ENCODE measurements at places on chromosomes 7 and 10. TPM values are rescaled to one million over a fixed set of nuclear protein-coding genes. Genes with fewer than 3 reads are reported as not detected.

GRCh38 chr10:109861081-109861480 is 62.2 kb downstream of the XPNPEP1 start:
- H3K4me3 ChIP-seq = no peak overlapping the region
- DNase-seq = no peak
- peaks cover under 1% of the 10 kb centered on the region for H3K4me1 ChIP-seq
- H3K36me3 ChIP-seq = peaks cover 12% of the 10 kb centered on the region
- H3K27me3 ChIP-seq = no peaks in the 10 kb centered on the region

DNA sequence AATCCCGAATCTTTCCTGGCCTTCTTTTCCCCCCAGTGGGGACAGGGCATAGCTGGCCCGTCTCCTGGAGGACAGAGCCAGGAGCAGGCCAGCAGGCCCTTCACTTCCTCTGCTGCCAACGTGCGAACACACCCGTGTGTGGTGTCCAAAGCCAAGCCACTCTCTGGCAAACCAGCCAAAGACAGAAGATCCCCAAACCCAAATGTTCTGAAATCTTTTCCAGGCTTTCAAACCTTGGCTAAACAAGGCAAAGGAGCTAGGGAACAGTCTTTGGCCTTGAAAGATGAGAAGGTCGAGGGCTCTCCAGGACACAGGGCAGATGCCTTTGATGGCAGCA is 63.0 kb downstream of the PROSER2 start:
- H3K36me3 ChIP-seq = no peaks in the 10 kb centered on the region
- no peak overlapping the region for H3K4me3 ChIP-seq
- H3K27ac ChIP-seq = no peak overlapping the region
- no peaks in the 10 kb centered on the region for H3K27me3 ChIP-seq

- no peak overlapping the region for H3K27ac ChIP-seq
- H3K36me3 ChIP-seq = no peaks in the 10 kb centered on the region
- no peak overlapping the region for H3K4me3 ChIP-seq
- no peaks in the 10 kb centered on the region for H3K27me3 ChIP-seq
- H3K4me1 ChIP-seq = peaks cover 42% of the 10 kb centered on the region
These were observed 88.4 kb downstream of the DIP2C start for GRCh38 chr10:600876-601659.

GRCh38 chr10:123935680-123936079 is 44.1 kb upstream of the CPXM2 start:
- H3K27me3 ChIP-seq = no peaks in the 10 kb centered on the region
- no peak overlapping the region for H3K4me3 ChIP-seq
- no peaks in the 10 kb centered on the region for H3K36me3 ChIP-seq
- DNase-seq = no peak
- H3K4me1 ChIP-seq = peaks cover 18% of the 10 kb centered on the region
- H3K27ac ChIP-seq = no peak overlapping the region

- no peaks in the 10 kb centered on the region for H3K36me3 ChIP-seq
- no peak overlapping the region for H3K27ac ChIP-seq
- no peak overlapping the region for H3K4me3 ChIP-seq
These were observed 3.2 kb upstream of the JCAD start for GRCh38 chr10:30062582-30062981.

DNA sequence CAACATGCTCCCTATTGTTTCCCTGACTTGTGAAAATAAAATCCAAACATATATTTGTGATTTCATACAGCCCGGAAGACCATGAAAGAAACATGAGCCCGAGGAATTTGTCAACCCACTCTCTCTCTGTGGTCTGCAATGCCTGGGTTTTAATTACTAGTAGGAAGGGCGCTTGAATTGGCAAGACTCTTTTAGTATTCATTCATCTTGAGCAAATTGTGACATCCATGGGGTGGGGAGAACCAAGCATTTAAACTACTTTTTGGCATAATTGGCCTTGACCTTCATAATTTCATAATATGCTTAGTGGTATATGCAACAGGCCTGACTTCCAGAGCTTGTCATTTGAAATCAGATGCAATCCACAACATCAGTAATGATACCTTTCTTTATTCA is 142.4 kb upstream of the BMPER start:
- H3K27ac ChIP-seq = no peak overlapping the region
- H3K36me3 ChIP-seq = no peaks in the 10 kb centered on the region
- H3K4me1 ChIP-seq = peaks cover 5% of the 10 kb centered on the region
- H3K27me3 ChIP-seq = no peaks in the 10 kb centered on the region

DNA sequence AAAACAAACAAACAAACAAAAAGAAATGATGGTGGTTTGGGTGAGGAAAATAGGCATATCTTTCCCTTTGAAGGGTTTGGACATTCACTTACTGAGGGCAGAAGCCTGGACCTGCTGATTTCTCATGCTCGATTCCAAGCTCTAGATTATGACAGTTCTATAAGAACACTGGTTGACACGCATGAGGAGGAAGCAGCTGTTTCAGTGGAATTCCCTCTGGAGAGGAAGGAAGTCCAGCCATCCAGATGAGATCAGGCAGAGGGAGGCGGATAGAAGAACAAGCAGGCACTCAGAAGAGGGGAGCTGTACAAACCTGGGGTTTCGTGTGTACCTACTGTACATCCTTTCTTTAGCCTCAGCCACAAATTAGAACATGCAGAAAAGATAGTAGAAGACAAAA is 691.9 kb downstream of the INHBA start:
- DNase-seq = no peak
- peaks cover 10% of the 10 kb centered on the region for H3K4me1 ChIP-seq
- no peak overlapping the region for H3K27ac ChIP-seq
- no peaks in the 10 kb centered on the region for H3K36me3 ChIP-seq
- no peak overlapping the region for H3K4me3 ChIP-seq

- no peak overlapping the region for H3K27ac ChIP-seq
- H3K27me3 ChIP-seq = peaks cover 49% of the 10 kb centered on the region
- no peaks in the 10 kb centered on the region for H3K36me3 ChIP-seq
- H3K4me3 ChIP-seq = no peak overlapping the region
- peak; percentile 62 for DNase-seq
These were observed 2.2 kb upstream of the IGFBP3 start for GRCh38 chr7:45923290-45923689.

- no peak overlapping the region for H3K27ac ChIP-seq
- peaks cover 38% of the 10 kb centered on the region for H3K4me1 ChIP-seq
- H3K4me3 ChIP-seq = no peak overlapping the region
- no peak for DNase-seq
These were observed 7.3 kb downstream of the UNCX start for GRCh38 chr7:1239803-1240516.

DNA sequence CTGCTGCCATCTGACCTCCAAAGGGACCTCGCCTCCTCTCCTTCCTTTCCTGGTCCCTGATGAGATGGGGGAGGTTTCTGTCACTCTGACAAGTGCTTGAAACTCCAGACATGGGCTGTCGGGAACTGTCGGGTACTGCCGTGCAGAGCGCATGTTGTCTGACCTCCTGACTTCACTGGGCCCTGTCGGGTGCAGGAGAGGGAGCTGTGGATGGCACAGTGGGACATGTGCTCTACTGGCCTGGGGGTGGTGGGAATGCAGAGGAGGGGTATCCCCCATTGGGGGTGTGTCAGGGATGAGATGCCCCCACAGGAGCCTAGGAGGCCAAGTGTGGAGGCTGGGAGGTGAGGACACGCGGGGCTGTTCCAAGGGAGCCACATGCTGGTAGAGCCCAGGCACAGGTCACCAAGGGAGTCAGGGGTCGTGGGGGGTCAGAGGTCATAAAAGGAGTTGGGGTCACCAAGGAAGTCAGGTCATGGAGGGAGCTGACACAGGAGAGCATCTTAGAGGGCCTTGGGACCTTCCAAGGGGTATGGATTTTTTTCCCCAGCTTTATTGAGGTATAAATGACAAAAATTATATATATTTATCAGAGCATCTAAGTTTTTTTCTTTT is 30.9 kb downstream of the TMEM120A start:
- no peak overlapping the region for H3K4me3 ChIP-seq
- H3K4me1 ChIP-seq = peaks cover 53% of the 10 kb centered on the region
- H3K36me3 ChIP-seq = peaks cover 44% of the 10 kb centered on the region
- no peaks in the 10 kb centered on the region for H3K27me3 ChIP-seq
- DNase-seq = no peak
- H3K27ac ChIP-seq = peak overlapping the region; percentile 50

DNA sequence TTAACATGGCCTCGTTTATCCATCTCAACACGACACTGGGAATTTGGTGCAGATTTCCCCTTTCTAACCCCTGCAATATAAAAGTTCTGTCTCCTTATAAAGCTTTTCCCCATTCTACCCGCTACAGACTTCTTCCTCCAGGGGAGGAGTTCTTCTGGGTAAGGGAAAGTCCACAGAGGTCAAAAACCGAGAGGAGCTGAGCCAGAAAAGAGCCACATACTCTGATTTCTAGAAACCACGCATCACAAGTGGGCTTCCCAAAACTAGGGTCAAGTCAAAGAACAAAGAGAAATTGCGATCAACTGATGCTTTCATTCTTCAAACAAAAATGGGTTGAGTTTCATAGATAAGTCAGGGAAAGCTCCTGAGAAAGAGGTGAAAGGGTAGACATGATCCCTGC is 6.8 kb downstream of the IL6 start:
- no peaks in the 10 kb centered on the region for H3K4me1 ChIP-seq
- H3K27me3 ChIP-seq = no peaks in the 10 kb centered on the region
- no peaks in the 10 kb centered on the region for H3K36me3 ChIP-seq
- no peak for DNase-seq
- no peak overlapping the region for H3K27ac ChIP-seq

HOXA2 gene
- 4.4 TPM for total RNA-seq

MKI67 gene
- 22.4 TPM for total RNA-seq

ZNF25 gene
- total RNA-seq = 63.6 TPM

MORN4 gene
- total RNA-seq = 19.2 TPM

SLC26A3 gene
- total RNA-seq = not detected

TRIM73 gene
- 3.2 TPM for total RNA-seq

Data from spinal cord (tissue), 10 donors.